ENCODE measurements at places on chromosomes 5 and 9.

DNA sequence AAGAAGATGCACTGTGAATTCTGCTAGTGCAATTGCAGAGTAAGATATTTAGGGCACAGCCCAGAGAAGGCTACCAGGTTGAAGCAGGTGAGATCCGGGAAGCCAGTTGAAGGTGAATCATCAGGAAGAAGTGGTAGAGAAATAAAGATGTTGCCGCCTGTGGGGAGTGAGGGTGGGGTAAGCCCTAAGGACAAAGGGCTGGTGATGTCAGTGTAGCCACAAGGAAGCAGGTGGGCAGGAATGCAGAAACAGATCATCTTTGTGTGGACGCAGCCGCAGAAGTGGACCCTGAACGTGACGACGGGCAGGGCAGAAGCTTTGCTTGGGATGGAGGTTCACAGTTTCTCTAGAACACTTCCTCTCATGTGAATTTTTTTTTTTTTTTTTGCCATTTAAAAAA is 164.2 kb downstream of the ACTL7B start:
- no peak for DNase-seq

GRCh38 chr5:178454303-178454702 is 135.9 kb downstream of the COL23A1 start:
- DNase-seq, result no peak

GRCh38 chr9:89433826-89434225 is 64.1 kb downstream of the SEMA4D start:
- DNase-seq, result no peak

- DNase-seq, result no peak
Observed at GRCh38 chr5:16557477-16557876, 59.3 kb downstream of the RETREG1 start.

DNA sequence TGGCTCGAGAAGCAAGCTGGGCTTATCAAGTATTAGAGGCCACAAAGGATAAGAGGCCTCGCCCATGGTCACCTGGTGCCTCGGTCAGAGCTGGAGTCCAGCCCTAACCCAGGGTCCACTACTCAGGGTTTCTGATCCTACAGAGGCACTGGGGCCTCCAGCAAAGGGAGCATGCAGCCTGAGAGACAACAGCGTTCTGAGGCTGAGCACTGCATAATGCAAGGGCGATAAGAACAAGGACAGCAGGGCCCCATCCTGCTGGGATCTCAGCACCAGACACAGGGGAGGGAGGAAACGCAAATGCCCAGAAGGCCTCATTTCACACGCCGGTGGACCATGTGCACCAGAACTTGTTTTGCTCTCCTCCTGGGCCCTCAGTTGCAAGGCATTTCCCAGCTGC is 63.0 kb downstream of the C5orf15 start:
- no peak for DNase-seq

- DNase-seq, result no peak
Observed at GRCh38 chr5:180216646-180217171, 7.7 kb upstream of the RASGEF1C start.

- DNase-seq, result no peak
Observed at GRCh38 chr9:97505845-97506244, 4.4 kb downstream of the TMOD1 start.

GRCh38 chr5:1921711-1922110 is 39.0 kb upstream of the IRX4 start:
- no peak for DNase-seq

Data from activated T-cell treated with anti-CD3 and anti-CD28 coated beads for 4 hours (primary cell).